Stimulated activated CD8-positive, alpha-beta memory T cell treated with anti-CD3 and anti-CD28 coated beads, Interleukin-15, amount 100 ng/mL, for 4 hours (primary cell): ENCODE measurements at places on chromosomes 6 and 20.

DNA sequence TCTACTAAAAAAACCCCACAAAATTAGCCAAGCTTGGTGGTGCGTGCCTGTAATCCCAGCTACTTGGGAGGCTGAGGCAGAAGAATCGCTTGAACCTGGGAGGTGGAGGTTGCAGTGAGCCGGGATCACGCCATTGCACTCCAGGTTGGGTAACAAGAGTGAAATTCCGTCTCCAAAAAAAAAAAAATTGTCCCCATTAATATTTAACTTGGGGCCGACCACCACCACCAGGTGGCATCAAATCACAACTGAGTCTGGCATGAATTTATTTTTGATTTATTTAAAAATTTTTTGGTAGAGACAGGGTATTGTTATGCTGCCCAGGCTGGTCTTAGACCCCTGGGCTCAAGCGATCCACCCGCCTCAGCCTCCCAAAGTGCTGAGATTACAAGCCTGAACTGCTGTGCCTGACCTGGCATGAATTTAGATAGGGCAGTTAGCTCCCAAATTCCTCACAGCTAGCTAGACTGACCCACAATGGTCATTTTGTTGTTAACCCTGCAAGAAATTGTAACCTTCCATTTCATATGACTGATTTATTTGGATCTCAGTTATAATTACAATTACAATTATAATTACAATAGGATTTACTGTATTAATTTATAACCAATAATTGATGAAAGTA lies 17.1 kb upstream of the BEND3 start:
- DNase-seq = no peak

- DNase-seq = no peak
Measured at GRCh38 chr6:21454262-21454661, 139.3 kb upstream of the SOX4 start.

DNA sequence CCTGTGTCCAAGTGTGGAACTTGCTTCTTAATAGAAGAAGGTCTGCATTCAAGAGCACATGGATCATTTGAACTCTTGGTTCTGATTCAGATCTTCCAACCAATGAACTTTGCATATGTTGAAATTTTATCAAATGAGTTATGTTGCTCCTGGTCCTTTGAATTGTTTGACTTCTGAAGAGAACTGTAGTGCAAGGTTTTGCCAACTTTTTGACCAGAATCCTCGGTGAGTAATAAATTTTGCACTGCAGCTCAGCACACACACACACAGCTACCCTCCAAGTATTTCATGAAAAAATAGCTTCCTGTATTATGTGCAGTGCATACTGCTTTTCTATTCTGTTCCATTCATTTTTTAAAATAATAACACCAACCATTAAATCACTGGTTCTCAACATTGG lies 67.5 kb downstream of the BFSP1 start:
- DNase-seq = no peak

- no peak for DNase-seq
Measured at GRCh38 chr6:81750681-81751387, 1.6 kb downstream of the TENT5A start.

GRCh38 chr6:140237251-140237650 lies 862.8 kb upstream of the CITED2 start:
- no peak for DNase-seq

GRCh38 chr6:167130712-167131684 lies 8.1 kb downstream of the CCR6 start:
- no peak for DNase-seq

GRCh38 chr6:48213076-48213788 lies 102.2 kb upstream of the PTCHD4 start:
- no peak for DNase-seq

- no peak for DNase-seq
Measured at GRCh38 chr20:4113615-4114603, 98.6 kb upstream of the RNF24 start.

DNA sequence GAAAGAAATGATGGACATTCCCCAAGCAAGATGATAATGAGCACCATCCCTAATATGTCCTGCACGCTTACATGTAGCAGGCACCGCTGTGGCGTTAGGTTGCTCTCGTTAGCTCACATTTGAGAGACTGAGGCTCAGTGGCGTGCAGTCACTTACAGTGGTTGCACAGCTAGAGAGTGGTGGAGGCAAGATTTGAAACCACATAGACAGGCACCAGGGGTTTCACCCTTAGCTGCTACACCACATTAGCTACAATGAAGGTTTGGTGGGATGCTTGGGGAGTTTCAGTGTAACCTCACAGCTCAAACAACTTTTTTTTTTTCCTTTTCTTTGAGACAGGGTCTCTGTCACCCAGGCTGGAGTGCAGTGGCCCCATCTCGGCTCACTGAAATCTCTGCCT lies 3.7 kb downstream of the COX4I2 start:
- no peak for DNase-seq

DNA sequence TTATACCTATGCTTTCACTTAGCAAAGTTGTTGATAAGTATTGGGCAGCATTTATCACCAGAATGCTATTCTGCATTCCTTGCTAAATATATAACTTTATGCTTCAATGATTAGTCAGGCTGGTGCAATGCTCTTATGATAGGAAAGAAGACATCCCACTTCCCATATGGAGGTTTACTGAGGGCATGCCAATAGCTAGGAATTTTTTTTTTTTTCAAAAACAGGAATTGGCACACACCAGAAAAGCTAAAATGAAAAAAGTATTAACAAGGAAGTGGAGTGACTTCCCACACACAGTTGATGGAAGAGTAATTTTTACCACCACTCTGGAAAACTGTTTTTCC lies 90.8 kb downstream of the FRK start:
- no peak for DNase-seq

DNA sequence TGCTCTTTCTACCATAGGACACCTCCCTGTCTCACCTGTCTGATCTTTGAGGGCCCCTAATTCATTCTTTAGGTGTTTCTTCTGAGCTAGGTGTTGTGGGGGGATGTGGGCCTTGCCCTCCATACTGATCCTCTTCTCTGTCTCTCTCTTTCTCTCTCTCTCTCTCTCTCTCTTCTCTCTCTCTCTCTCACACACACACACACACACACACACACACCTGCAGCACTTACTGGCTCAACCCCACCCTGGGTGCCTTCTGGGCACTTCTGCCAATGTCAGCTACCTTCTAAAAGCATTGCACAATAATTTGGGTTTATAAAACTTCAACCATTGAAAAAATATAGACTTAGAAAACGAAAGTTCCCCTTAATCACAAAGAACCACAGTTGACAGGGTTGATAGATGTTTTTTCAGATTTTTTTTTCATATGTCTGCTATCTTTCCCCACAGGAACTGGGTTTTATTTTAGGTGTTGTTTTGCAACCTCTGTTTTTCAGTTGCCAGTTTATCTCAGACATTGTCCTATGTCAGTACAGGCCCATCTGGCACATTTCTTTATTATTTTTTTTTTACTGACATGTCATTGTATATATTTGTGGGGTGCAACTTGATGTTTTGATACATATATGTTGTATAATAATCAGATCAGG lies 28.1 kb downstream of the PKIG start:
- DNase-seq = no peak

GRCh38 chr20:21510414-21511384 lies 3.2 kb downstream of the NKX2-2 start:
- DNase-seq = no peak

- DNase-seq = no peak
Measured at GRCh38 chr6:39348740-39349139, 26.2 kb upstream of the KCNK16 start.
